Mammary epithelial cell (primary cell): ENCODE measurements at places on chromosomes 4 and X. TPM values are rescaled to one million over a fixed set of nuclear protein-coding genes. Genes with fewer than 3 reads are reported as not detected.

- DNase-seq, result peak; percentile 72
Observed at GRCh38 chr4:78799551-78800495, 23.7 kb downstream of the BMP2K start.

SPACA5 gene
- total RNA-seq, result not detected

F8A2 gene
- total RNA-seq, result not detected in 2 replicates

DNA sequence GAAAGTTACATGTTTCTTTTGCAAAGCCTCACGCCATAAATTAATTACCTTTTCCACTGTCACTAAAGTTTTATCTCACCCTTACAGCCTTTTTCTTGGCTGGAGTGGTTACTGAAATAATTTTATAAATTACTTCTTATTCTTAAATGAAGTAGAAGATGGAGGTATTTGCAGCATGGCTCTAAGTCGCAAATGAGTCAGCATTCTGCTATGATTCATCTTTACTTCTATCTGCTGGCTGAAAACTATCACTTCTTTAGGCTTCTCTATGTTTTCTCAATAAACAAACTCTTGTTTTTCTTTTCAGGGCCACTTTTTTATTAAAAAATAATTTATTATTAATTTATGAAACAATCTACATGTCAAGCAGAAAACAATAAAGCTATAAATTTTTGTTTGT lies 210.2 kb upstream of the GYPA start:
- DNase-seq, result peak; percentile 13

DNA sequence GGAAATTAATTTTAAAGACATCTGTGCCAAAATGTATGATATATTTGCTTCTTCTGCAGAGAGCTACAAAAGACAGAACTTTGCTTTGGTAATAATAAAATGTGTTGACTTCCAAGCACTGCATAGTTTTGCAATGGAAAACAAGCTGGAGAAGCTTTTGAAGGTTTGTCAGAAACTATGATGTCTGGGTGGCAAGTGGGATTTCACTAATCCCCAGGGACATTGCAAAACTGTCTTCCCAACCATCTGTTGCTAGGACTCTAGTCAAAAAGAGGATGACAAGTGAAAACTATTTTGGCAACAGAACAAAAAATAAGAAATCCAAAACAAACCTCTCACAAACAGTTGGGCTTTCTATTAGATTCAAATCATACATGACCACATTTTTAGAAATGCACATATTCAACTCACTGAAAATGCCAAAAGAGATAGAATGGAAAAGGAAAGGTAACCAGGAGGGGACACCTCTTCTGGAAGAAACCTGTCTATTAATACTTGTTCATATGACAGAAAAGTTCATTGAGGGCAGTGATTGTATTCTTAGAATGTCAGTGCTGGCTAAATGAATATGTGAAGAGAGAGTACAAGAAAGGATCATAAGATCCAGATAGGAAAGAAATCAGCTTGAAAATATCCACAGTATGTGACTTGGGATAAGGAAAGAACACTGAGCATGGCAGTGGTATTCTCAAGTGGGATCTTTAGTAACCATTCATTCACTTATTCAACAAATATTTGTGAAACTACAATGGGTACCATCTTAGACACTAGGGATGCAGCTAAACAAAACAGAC lies 228.0 kb downstream of the RASL11B start:
- DNase-seq, result no peak

DNA sequence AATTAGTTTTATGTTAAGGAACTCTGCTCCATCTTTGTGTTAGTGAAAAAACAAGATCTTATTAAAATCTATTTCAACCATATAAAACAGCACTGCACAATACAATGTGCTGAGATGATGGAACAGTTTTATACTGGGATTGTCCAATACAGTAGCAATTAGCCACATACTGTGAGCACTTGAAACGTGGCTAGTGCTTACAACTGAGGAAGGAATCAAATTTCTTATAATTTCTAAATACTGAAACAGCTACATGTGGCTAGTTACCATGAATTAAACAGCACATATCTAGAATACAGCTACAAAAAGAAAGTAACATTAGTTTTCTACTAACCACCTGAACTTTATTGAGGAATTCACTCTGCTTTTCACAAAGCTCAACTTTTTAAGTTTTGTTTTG lies 14.7 kb downstream of the NFXL1 start:
- DNase-seq, result no peak

DNA sequence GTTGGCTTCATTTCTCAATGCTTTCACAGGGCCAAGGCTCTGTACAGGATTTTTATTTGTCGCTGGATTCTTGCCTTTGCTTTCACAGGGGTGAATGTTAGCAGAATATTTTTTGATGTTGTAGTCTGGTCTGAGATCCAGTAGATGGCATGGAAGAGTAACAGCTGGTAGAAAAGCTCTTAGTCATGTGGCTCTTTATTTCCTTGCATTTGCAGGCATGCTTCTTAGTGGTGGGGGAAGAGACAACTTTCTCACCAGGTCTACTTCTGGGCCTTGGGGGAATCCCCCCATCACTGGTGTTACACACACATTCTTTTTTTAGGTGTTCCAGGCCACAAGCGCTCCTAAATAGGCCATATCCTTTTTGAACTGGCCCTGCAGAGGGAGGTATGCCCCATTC lies 58.2 kb upstream of the DKK2 start:
- DNase-seq, result peak; percentile 11

PROM1 gene
- total RNA-seq, result not detected in 2 replicates

GRCh38 chr4:17866810-17867209 lies 56.0 kb downstream of the NCAPG start:
- DNase-seq, result no peak

- peak; percentile 14 for DNase-seq
Observed at GRCh38 chr4:158282252-158282651, 72.0 kb downstream of the TMEM144 start.

DNA sequence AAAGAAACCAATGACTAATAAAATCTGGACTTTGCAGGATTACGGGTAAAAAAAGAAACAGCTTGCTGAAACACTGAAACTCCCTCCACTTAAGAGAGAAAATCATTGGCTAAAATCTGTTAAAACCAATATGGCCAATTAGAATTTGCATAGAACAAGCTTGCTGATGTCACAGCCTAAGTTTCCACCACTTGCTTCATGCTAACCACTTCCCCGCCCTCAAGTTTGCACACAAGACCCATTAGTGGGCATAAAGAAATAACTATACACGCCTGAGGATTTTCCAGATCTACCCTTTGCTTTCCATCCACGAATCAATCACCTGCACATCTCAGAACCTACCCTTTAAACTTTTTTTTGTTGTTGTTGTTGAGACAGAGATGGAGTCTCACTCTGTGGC lies 42.7 kb upstream of the PHEX start:
- no peak for DNase-seq

HTR2C gene
- under 0.01 TPM for total RNA-seq

- DNase-seq, result no peak
Observed at GRCh38 chr4:30295652-30296051, 424.5 kb upstream of the PCDH7 start.

DNA sequence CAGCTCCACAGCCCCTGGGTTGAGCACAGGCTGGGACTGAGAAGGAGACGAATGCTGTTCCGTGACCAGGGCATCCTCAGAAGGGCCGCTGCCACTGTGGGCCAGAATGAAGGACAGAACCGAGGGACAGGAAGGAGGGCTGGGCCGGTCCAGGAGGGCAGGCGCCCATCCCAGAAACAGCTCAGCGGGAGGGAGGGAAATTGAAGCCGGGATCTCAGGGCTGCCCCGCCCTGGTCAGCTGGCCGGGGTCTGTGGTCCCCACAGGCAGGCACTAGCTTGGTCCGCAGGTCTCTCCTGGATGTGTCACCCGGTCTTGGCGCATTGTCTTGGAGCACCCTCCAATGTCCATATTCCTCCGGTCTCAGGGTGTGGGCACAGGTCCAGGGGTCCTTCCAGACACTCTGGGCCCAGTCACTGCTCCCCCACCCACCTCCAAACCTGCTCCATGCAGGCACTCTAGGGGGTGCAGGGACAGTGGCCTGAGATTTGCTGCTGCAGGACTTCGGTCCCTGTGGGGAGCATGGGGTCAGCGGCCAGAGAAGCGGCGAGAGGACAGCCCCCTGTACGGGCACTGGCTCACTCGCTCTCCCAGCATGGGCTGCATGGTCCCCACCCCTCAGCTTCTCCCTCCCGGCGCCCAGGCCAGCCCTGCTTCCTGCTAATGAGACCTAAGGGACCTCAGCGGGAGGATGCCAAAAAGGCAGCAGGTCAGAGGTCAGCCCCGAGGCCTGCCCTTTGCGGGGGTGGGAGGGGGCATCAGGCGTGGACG lies 23.9 kb upstream of the MXD4 start:
- no peak for DNase-seq

GRCh38 chr4:25608644-25609043 lies 47.0 kb upstream of the SLC34A2 start:
- no peak for DNase-seq

SLC30A9 gene
- total RNA-seq, result 60.9 and 62.1 TPM in 2 replicates

DNA sequence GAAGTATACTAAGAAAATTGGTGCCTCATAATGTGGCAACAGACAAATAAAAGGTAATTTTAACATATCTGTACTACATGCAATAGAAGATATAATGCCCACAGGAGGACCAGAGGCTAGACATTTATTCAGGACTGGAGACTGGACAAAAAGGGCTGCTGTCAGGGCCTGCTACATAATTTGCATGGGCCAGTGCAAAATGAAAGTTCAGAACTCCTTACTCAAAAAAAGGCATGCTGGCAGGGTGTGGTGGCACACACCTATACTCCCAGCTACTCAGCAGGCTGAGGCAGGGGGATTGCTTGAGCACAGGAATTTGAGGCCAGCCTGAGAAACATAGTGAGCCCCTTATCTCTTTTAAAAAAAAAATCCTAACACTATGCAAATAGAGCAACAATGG lies 12.4 kb upstream of the MAOA start:
- peak; percentile 17 for DNase-seq

- DNase-seq, result no peak
Observed at GRCh38 chr4:179248821-179249220, 1806.6 kb upstream of the AGA start.

PGRMC2 gene
- 63.8 and 64.6 TPM in 2 replicates for total RNA-seq

LRP2BP gene
- total RNA-seq, result 0.50 TPM

- peak; percentile 46 for DNase-seq
Observed at GRCh38 chrX:46044486-46044885, 500.7 kb downstream of the ZNF674 start.

- DNase-seq, result no peak
Observed at GRCh38 chrX:32451954-32452695, 759.2 kb downstream of the DMD start.

NDST3 gene
- total RNA-seq, result not detected

DNA sequence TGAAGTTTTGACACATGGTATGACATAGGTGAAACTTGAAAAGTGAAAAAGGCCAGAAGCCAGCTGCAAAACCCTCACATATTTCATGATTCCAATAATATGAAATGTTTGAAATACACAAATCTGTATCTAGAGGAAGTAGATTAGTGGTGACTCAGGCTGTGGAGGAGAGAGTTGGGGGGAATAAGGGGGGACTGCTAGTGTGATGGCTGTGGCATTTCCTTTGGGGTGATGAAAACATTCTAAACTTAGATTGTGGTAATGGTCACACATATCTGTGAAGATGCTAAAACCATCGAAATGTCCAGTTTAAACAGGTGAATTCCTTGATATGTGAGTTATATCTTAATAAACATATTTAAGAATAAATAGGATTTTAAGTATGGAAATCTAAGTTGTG lies 343.5 kb upstream of the SFRP2 start:
- no peak for DNase-seq

- peak; percentile 68 for DNase-seq
Observed at GRCh38 chr4:94559351-94559806, 107.6 kb downstream of the PDLIM5 start.

DNA sequence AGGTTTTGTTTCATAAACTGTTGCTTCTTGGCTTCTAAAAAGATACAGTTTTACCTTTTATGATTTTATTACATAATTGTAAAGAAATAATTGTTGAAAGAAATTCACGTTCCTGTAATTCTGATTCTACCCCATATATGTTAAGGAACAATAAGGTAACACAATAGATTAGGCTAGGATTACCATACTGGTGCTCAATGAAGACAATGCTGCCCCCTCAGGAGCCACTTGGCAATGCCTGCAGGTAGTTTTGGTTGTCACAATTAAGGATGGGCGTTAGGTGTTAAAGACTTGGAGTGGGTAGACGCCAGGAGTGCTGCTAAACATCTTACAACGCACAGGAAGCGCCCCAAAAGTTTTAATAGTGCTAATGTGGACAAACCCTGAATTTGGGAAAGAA lies 133.2 kb downstream of the NLGN4X start:
- no peak for DNase-seq

DNA sequence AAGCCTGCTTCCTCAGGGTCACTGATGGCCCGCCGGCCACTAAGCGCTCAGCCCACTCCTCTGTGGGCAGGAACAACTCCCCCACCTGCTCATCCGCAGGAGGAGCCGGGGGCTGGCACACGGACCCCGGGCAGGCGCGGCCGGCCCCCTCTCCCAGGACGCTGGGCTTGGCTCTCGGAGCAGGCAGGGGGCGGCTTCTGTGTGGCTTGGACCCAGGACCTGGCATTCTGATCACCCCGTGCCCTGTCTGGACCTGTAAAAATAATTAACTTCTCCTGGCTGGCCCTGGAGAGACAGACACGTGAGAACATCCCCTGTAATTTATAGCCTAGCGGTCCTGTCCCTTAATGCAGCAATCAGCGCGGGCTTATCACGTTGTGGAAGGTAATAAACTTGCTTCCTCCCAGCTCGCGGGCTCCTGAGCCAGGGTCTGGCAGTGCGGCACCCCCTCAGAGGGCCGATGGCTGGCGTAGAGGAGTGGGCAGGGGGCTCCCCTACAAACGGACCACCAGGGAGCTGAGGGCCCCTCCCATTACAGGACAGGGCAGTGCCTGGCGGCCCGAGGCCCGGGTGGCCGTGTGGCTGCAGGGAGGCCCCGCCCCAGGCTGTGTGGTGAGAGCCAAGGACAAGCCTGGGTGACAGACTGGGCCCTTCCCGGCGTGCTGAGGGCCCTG lies 84.5 kb upstream of the NKX1-1 start:
- no peak for DNase-seq

YY2 gene
- total RNA-seq, result 3.0 and 3.2 TPM in 2 replicates

ADAMTS3 gene
- 2.5 TPM for total RNA-seq

DNA sequence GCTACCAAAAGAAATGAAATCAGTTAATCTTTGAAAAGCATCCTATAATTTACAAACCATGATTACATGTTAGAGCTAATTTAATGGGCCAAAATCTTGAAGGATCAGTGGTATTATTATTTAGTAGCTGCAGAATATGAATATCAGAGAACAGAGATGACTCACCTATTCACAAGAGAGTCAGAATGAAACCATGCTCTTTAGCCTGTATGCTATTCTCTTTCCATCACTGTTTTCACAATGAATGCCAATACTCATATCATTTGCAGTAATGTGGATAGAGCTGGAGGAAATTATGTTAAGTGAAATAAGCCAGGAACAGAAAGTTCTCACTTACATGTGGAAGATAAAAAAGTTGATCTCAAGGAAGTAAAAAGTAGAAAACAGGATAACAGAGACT lies 414.1 kb downstream of the CENPC start:
- DNase-seq, result no peak

CLDN2 gene
- not detected for total RNA-seq

VSIG4 gene
- not detected in 2 replicates for total RNA-seq

- DNase-seq, result peak; percentile 73
Observed at GRCh38 chrX:53263597-53264094, 17.7 kb downstream of the IQSEC2 start.

GRCh38 chr4:94711635-94712034 lies 46.1 kb upstream of the BMPR1B start:
- no peak for DNase-seq

GRCh38 chr4:176575141-176575730 lies 217.5 kb downstream of the VEGFC start:
- DNase-seq, result no peak

SYTL5 gene
- total RNA-seq, result under 0.01 TPM
